ENCODE measurements at places on chromosomes 2 and 18.

- no peak for DNase-seq
Measured at GRCh38 chr18:79771446-79772107, 26.2 kb upstream of the KCNG2 start.

GRCh38 chr18:3791238-3791637 lies 341.3 kb downstream of the TGIF1 start:
- no peak for DNase-seq

DNA sequence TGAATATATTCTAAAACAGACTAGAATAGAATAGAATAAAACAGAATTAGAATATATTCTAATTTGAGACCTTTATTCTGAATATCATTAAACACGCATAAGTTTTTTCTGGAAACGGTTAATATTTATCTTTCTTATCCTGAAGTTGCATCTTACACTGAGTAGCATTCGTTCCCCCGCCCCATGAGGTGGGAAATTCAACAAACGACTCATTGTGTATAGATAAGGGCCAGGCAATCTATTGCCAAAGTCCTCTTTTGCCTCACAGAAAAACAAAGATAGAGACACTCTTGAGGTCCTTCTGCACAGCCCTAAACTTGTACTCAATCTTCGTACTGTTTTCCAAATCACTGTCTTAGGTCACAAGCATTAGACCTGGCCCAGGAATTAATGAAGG lies 98.1 kb downstream of the COL6A3 start:
- no peak for DNase-seq

DNA sequence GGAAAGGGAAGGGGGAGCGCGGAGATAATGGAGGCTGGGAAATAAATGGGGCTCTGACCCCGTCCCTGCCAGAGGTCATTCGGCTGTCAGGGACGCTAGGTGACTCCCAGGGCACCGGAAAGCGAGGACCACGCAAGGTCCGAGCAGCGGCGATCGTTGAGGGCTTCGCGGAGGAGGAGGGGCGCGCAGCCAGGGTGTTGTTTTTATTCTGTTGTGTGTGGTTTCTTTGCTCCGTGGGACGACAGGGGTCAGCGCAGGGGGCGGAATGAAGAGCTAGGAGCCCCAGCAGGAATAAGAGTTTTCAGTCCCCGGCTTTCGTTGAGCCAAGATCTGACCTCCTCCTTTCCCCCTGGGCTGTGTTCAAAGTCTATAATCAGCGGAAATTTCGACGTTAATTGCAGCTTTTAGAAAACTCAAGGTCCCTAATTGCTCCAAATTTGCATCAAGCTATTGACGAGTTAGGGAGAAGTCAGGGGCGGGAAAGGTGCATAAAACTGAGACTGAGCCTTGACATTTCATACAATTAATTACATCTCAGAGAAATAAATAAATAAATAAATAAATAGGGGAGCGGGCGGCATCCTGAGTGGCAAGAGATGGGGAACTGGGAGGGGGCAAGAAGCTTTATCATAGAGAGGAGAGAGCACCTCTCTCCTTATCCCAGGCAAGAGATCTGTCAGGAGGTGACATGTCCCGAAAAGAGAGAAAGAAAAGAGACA lies 2.2 kb downstream of the GAD1 start:
- no peak for DNase-seq

GRCh38 chr2:67037655-67038054 lies 359.5 kb upstream of the ETAA1 start:
- DNase-seq: no peak

GRCh38 chr2:168939918-168940317 lies 38.8 kb downstream of the G6PC2 start:
- DNase-seq: no peak

DNA sequence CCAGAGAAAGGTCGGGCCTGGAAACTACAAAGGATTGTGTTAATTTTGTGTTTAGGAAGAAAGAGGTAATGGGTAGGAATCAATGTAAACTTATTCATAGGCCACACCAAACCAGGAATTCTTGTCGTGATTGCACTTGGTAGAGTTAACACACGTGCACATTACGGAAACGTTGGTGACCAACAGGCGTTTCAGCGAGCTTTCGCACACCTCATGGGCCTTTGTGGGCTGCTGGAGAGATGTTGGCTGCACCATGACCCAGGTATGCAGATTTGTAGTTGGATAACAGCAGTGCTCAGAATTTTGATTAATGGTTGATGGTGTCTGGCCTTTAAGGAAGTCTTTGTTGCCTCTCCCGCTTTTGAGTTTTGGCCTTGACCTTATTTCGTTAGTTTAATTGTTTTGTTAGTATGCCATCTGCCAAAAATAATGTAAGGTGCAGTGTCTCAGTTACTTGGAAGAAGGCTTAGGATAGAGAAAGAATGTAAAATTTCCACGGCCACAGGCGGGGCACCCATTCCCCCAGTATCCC lies 1.9 kb downstream of the ZNF236 start:
- no peak for DNase-seq

DNA sequence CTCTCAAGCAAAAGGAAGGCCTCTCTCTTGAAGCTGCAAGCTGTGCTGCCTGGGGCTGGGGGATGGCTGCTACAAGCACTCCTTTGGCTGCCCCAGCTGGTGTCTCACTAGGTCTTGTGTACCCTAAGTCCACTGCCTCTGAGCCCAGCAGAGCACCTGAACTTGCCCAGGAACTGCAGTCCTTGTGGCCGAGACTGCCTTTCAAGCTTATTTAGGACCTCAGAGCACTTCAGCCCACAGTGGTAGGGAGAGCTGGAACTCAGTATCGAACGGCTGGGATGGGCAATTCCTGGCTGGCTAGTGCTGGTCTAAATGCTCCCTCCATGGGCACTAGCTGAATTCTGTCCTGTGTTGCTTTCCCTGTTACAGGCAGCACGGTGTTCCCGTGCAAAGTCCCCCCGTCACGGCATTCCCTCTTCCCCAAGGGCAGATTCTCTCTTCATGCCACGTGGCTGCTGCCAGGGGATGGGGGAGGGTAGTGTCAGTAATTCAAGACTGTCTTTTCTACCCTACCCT lies 25.9 kb downstream of the STPG4 start:
- DNase-seq: no peak

DNA sequence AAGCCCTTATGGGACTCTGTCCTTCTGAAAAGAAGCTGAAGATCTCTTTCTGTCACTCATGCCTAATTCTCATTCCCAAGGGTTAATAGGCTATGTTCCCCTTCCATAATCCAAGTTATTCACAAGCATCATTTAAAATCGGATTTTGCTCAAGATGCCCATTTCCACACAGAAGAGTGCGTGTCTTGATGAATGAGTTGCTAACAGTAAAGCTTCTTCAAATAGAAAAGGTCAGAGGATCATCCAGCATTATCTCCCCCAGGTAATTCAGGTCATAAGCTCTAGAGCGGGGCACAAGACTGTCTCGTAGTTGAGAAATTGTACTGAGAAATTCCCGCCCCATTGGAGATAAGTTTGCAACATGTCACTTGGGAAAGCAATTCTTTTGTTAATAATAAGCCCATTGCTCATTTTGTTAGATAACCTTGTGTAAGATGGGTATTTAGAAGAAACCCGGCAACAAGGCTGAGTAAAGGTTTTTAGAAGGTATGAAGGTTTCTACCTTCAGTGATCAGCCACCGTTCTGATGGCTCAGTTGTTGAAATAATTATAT lies 290.7 kb upstream of the EPAS1 start:
- no peak for DNase-seq

DNA sequence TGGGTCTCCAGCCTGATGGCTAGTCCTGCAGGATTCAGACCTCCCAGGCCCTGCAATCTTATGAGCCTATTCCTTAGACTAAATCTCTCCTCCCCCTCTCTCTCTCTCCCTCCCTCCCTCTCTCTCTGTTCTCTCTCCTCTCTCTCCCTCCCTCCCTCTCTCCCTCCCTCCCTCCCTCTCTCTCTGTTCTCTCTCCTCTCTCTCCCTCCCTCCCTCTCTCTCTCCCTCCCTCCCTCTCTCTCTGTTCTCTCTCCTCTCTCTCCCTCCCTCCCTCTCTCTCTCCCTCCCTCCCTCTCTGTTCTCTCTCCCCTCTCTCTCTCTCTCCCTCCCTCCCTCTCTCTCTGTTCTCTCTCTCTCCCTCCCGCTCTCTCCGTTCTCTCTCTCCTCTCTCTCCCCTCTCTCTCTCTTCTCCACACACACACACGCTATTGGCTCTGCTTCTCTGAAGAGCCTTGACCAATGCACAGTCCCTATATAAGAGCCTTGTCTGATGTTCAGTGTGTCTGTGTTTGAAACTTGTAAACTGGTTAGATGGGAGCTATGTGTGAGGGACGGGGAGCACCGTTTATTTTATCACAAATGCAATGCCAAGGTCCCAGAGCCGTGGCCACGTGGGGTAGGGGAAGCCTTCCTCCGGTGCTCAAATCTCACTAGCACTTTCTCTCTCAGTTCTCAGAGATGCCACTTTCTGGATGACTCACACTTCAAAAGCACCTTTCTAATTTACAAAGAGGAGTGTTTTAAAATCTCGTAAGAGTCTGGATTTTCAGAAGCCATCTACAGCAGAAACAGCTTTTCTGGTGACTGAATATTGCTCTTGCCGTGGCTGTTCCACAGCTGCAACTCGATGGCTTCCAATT lies 9.4 kb upstream of the PRLH start:
- DNase-seq: no peak

DNA sequence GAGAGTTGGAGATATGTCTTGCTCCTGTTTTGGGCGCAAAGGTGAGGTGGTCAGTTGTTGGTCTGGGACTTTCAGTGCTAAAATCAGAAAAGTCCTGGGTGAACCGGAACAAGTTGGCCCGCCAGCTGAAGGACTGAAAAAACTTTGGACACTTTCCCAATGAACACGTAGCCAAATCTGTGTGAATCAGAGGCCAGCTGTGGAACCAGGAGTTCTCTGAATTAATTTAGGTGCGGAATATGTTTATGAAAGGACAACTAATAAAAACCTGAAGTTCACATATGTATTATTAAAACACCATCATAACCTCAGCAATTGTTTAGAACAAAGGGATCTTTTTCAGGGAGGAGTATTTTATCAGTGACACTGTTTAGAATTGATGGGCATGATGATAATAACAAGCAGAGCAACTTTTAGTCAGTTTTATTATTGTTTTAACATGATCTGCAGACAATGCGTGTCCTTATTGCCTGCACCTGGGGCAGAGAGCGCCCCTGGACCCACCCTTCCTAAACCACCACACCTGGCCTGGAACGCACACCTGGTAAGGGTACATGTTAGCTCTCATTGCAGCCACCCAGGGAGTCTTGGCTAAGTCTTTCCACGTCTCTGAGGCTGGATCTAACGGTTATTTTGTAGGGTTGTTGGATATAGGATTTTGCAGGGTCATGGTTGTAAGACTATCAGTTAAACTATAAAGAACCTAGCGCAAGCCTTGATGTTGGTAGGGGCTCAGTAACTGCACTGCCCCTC lies 9.9 kb upstream of the ODC1 start:
- DNase-seq: no peak

DNA sequence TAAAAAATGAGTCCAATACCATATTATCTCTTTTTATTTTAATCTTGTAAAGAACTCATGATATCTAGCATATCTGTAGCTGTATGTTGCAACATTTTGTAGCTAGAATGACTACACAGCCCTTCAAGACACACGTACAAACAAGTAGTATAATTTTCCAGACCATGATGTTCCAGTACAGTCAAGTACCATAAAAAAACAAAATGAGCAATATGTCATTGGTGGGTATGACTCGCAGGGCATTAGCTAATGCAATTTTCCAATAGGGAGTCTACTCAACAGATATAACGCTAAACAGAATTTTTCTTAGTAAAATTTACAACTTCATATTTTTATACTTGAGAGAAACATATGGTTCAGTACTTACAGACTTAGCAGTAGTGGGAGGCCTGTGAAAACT lies 53.6 kb upstream of the UGP2 start:
- no peak for DNase-seq

DNA sequence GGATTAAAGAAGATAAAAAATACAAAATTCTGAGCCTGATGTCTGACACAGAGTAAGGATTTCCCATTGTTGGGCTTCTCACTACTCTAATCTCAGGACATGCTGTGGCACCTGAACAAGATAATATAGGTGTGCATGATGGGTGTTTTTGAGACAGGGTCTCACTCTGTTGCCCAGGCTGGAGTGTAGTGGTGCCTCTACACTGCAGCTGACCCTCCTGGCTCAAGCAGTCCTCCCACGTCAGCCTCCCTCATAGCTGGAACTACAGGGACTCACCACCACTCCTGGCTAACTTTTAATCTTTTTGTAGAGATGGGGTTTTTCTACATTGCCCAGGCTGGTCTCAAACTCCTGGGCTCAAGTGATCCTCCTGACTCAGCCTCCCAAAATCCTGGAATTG lies 32.9 kb downstream of the SOX11 start:
- no peak for DNase-seq

DNA sequence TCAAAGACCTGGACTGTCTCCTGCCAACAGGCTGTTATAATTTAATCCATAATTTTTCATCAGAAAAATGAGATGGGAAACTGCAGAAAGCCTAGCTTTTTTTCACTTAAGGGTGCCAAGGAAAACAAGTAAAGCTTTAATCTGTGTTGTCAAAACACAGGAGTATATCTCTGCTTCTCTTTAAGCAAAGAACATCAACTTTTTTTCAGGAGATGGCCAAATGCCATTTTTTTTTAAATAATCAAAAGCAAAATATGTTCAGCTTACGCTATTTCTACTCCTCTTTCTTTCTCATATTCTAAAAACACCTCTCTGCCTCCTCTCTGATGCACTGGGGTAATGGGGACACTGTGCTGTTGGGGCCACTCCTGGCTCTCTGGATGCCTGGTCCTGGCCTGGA lies 73.1 kb upstream of the NXPH2 start:
- DNase-seq: no peak

DNA sequence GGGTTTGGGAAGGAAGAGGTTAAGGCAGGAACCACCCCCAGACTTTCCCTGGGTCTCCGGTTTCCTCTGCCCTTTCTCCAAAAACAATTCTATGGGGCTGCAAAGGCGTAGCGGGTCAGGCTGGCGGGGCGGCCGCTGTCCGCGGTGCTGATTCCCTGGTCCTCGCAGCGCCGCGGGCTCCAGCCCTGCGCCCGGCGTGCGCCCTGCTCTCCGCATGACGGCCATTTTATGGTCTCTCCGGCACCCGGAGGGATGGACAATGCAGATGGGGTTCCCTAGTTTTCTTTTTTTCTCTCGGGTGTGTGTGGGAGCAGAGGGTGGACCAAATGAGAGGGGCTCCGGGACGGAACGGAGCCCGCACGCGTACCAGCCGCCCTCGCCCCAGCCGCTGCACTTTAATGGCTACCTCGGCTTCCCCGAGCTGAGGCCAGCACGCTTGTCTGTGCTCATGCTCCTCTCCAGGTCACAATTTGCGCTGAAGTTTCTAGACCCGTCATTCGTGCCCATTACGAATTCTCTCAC lies 1.6 kb downstream of the ST8SIA3 start:
- DNase-seq: no peak

Measured in stimulated activated CD8-positive, alpha-beta memory T cell treated with anti-CD3 and anti-CD28 coated beads, Interleukin-15, amount 100 ng/mL, for 1 hour (primary cell).